Suprapubic skin (tissue), 4 donors: ENCODE measurements at places on chromosomes 5 and 9.

GRCh38 chr5:138349852-138350562, 2.5 kb upstream of the KDM3B start:
- no peak for DNase-seq

DNA sequence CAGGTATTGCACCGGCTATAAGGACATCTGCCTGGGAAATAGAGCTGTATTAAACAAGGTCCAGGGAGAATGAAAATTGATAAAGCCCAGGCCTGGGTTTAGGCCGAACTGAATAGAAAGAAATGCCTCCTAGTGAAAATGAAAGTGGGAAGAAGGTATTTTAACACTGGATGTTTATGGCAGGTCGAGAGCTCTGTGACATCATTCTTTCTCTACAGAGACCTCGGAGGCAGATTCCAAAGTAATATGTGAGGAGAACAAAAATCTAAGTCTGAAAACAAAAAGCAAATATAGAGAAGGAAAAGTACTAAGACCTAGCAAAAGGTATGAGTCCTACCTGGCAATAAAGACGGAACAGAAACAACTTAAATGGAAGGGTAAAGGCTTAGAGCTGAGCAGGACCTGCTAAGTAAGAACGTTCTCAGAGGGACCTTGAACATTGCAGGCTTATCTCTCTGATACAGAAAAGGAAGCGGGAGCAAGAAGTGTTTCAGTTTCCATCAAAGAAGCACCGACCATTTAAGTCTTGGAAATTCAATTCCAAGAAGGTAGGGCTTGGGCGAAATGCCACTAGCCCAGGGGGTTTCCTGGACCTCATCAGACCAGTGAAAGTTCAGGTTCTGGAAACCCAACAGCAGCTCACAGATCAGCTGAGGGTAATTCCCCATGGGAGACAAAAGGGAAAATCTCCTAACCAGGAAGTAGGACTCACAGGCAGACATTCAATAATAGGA, 80.0 kb downstream of the SUSD1 start:
- no peak for DNase-seq

- DNase-seq, result no peak
These were observed 77.4 kb downstream of the KCNIP1 start for GRCh38 chr5:170581211-170581610.

- no peak for DNase-seq
These were observed 168.9 kb upstream of the NFIB start for GRCh38 chr9:14482856-14483255.

DNA sequence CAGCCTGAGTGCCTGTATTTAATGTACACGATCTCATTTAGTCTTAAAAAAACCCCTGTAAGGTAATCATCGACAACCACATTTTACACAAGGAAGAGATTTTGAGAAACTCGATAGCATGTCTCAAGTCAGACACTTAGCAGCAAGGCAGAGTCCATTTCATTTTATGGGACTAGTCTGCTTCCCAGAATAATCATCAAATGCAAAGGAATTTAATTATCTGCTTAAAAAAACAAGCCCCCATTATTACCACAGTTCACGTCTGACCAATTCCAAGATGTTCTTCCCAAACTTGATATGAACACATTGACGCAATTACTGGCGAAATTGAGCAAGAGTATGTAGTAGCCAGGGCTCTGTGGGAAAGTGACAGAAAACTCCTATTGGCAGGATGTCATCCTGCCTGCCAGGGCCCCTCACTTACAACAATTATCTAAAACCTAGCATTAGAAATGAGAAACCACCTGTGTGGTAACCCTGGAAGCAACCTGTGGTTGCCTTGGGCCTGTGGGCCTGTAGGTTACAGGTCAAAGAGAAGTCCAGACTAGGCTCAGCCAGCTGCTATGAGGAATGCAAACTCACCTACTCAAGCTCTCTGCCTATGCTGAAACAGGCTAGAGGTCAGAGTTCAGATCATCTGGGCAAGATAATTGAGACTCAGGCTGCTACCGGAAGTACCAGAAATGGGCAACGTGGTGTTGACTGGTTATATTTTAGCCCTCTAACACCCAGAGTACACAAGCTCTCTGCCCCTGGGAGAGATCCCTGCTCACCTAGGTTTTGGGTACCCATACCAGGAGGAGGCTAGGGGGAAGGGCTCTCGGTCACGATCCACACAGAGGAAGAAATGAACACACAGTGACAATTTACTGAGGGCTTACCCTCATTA, 1.6 kb downstream of the B4GALT1 start:
- DNase-seq, result no peak

DNA sequence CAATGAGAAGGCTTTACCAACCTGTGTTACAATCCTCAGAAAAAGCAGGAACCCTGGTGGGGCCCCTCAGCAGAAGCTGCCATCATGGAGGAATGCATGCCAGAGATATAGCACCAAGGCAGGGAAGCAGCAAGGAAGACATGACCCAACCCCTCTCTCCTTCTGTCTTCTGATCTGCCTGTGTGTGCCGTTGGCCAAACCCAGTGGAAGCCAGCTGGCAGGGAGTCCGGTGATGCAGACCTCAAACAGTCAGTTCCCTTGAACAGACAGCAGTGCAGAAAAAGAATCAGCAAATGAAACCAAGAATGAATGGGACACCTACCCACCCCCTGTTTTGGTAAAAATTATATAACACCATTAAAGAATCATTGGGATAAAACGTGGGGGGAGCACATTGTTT, 234.2 kb downstream of the ZNF608 start:
- DNase-seq, result no peak

DNA sequence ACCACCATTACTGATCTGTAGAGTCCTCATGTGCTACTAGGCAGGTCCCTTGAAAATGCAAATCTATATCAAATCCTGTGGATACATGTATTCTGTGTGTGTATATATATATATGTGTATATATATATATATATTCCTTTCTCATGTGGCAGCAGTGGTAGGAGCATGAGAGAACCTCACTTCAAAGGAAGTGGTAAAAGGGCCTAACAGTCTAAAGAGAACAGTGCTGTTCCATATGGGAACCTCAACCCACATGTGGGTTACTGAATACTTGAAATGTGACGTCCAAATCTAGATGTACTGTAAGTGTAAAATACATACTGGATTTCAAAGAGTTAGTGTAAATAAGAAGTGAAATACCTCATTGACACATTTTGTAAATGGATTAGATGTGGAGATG, 5.4 kb downstream of the SLC46A2 start:
- no peak for DNase-seq

DNA sequence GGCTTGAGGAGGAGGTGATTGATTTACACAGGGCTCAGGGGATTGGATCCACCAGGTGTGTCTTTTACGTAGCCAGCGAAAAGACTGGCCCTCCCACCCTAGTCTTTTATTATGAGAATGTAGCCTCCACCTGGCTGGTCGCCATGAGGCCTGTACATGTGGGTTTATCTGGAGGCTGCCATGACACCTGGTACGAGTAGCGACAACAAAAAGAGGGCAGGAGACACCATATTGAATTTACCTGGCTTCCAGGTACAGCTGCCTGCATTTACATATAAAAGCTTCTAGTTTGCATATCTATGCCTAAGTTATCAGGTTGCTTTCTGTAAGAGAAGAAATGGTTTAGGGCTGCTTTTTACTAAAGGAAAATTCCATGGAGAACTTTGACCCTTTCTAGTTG, 1173.7 kb upstream of the SEMA6A start:
- DNase-seq, result no peak

- no peak for DNase-seq
These were observed 128.4 kb upstream of the TRPM3 start for GRCh38 chr9:71249729-71250317.

- DNase-seq, result no peak
These were observed 351.7 kb downstream of the ZNF608 start for GRCh38 chr5:124394700-124395245.

DNA sequence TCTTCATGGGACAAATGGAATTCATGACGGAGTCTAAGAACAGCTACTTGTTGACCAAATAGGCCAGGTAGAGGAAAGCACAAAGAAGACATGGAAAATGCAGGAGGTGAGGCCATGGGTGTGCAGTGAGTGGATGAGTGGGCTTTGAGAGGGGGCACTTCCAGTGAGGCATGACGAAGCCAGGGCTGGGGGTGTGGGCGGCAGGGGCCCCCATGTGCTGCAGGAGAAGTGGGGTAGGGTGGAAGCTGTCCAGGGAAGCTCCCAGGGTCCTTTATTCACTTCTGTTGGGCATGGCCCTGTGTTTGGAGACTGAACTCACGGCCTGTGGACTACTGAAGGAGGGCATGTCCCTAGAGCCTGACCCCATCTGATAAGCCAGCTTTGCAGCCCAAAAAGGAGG, 127.6 kb upstream of the SLC25A48 start:
- no peak for DNase-seq
